Stimulated activated CD8-positive, alpha-beta memory T cell treated with anti-CD3 and anti-CD28 coated beads, Interleukin-4, amount 100 ng/mL, for 1 hour (primary cell): ENCODE measurements at places on chromosomes 5 and 9.

GRCh38 chr9:698276-698675 is 143.2 kb upstream of the DMRT1 start:
- DNase-seq: no peak

GRCh38 chr9:76115396-76115795 is 224.9 kb downstream of the PCSK5 start:
- no peak for DNase-seq

- DNase-seq: no peak
These were observed 304.4 kb downstream of the TLE1 start for GRCh38 chr9:81384911-81385310.

GRCh38 chr5:141850786-141851185 is 27.4 kb downstream of the PCDH1 start:
- no peak for DNase-seq

DNA sequence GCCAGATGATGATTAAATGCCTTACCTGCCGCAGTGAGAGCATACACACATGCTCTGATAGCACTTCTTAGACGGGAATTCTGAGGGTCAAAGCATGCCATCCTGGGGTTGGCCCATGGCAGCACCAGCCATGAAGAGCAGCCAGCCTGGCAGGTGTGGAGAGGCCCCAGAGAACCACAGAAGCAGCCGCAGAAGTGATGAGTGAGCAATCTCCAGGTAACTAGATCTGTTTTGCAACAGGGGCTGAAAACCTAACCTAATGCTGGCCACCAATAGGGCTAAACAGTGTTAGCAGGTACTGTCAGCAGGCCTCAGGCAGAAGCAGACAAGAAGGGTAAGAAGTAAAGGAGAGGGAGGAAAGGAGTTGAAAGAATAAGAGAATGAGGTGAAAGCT is 33.5 kb upstream of the HOMER1 start:
- no peak for DNase-seq
